ENCODE measurements at places on chromosomes 6 and 20.

GRCh38 chr6:56604186-56604585 lies 38.5 kb downstream of the DST start:
- DNase-seq, result no peak

GRCh38 chr6:125267806-125268523 lies 33.8 kb downstream of the HDDC2 start:
- no peak for DNase-seq

GRCh38 chr20:33609504-33609903 lies 52.6 kb upstream of the C20orf144 start:
- DNase-seq, result no peak

DNA sequence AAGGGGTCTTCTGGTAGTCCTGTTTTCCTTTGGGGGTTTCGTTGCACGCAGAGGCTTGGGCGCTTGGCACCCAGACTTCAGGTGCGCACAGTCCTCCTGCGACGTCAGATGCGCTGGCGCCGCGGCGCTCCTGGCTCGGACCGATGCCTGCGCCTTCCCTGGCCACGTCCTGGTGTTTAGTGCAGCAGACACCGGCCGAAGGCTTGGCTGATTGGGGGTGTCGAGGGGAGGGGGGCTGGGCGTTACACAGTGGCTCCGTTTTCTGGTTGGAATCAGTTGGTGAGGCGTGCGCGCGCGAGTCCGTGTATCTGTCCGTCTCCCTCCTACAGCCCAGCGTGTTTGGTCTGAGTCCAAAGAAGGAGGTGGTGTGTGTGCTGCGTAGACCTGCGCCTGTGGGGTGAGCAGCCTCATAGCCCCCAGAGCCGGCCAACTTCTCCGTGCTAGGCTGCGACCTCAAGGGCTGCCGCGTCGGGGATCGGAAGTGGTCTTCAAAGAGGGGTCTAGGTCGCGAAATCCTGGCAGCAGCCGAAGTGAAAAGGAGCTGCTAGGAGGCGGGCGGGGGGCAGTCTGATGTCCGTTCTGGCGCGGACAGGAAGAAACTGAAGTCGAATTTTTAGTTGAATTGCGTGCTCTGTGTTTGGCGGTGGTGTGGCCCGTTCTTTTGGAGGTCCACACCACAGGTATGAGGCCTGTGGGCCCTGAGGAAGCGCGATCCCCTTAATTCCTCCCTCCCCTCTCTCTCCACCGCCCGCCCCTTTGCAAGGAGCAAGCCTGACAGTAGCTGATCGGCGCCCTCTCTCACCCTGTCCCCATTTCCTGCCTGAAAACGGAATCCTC lies 1.5 kb downstream of the SYNDIG1 start:
- DNase-seq, result no peak

- DNase-seq, result no peak
Measured at GRCh38 chr6:41984623-41985022, 43.0 kb upstream of the CCND3 start.

DNA sequence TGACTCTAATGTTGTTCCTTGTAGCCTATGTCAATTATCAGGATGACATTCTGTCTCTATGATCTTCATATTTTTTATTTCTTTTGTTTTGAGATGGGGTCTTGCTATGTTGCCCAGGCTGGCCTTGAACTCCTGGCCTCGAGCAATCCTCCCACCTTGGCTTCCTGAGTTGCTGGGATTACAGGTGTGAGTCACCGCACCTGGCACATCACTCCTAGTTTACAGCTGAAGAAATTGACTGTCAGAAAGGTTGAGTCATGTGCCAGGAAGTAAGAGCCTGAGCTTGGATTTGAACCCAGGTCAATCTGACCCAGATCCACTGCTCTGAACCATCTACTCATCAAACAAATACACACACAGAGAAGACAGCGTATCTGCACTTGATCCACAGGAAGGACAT lies 14.4 kb downstream of the PPP1R3G start:
- DNase-seq, result peak; percentile 65

DNA sequence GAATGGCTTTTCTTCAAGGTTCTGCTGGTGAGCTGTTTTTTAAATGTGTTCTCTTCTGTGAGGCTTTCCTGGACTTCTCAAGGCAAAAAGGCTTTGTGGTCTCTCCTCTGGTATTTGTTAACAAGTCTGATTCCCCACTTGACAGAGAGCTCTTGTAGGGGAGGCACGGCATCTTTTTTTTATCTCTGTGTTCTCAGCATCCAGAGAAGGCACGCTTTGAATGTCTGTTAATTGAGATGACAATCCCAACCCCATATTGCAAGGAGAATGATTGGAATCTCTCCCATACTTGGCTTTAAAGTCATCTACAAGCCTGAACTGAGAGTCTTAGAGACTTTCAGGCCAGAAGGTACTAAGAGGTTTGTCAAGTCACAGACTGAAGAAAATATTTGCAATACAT lies 22.6 kb downstream of the EDN1 start:
- no peak for DNase-seq

DNA sequence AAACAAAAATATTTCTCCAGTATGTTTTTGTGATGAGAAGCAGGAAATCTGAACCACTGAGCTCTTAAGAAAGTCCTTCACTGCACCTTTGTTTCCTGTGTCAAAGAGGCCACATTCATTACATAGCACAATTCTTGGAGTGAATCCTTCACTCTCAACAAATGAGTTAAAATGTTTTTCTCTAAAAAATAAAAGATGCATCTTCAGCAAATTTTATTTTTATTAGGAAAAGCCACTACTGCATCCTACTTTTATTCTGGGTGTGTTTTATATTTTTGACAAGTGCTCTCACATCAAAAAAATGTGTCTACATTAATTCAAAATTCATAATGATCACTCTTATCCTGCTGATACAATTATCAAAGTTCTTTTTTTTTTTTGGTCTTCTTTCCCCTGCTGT lies 76.3 kb downstream of the PLCB4 start:
- DNase-seq, result no peak

DNA sequence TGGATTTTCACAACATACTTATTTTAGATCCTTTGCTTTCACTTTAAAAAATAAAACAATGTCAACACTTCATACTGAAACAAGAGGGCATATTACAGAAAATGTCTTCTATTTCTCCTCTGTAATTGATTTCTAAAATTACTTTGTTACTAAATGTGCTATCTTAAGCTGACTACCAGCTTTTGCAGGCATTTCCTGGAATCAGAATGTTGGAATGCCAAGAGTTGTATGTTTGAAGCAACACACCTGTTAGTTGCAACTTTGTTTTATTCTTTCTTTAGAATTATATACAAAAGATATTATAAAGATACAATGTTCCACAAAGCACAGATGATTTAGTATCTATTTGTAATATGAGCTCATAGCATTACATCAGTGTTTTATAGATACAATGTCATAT lies 62.5 kb upstream of the TMEM170B start:
- no peak for DNase-seq

GRCh38 chr6:110951008-110951407 lies 7.5 kb upstream of the GTF3C6 start:
- no peak for DNase-seq

DNA sequence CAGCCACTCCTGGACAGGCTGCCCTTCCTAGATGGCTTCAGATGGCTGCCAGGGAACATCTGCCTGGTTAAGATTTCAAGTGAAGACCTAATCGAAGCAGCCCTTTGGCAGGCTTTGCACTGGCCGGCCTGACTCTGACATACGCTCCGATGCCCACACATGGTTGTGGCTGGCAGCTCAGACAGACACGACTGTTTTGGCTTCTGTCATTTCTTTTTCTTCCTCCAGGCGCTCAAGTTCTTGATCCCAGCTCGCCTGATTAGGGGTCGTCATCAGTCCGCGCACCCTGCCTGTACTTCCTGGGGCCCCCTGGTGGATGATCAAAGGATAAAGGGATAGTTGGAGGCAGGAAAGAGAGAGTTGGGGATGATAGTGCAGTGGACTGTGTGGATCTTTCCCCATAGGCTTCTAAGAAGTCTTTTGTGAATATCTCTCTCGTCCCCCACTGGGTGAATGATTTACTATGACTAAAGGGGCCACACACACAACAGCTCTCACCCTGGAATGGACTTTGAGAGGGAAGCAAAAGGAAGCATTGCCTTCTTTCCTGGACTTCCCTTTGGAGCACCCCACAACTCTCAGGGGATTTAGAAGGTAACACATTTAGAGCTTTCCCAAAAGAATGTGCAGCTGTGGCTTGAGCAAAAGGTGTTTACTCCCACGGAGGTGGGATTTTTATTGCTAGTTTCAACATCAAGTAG lies 21.4 kb upstream of the TRAM2 start:
- no peak for DNase-seq

- no peak for DNase-seq
Measured at GRCh38 chr6:111806165-111806547, 67.1 kb downstream of the FYN start.

GRCh38 chr6:48397887-48398286 lies 286.9 kb upstream of the PTCHD4 start:
- DNase-seq, result no peak

DNA sequence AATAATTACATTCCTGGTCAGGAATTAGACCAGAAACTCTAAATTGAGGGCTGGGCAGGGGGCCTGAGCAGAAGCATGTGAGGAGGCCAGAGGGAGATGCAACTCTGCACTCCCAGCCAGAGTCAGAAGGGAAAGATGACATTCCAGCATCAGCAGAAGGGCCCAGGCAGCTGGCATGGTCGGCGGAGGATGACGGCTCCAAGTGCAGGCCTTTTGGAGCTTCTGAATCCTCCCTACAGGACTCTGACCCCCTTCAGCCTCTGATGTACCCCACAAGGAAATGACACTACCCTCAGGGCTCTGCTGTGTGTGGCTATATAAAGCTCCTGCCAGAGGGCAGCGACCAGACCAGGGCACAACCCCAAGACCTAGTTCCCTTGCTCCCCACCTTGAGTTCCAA lies 1.9 kb downstream of the LRFN2 start:
- no peak for DNase-seq

DNA sequence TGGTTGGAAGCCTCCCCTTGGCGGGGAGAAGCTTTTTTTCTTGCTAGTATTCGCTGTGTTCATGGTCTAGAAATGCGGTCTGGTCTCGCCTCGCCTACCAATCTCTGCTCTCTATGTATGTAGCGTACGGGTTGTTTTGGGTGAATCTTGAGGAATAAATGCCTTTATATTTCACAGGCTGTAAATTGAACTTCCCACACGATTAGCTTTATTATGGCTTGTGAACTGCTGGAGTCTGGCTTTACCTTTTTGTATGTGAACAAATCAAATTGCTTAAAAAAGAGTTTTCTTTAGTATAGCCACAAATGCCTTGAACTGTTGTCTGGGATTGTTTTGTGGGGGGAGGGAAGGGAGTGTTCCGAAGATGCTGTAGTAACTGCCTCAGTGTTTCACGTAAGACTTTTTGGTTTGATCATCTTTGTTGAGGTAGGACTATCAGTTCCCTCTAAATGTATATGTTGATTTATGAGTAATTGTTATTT lies 2.2 kb downstream of the INSM1 start:
- DNase-seq, result no peak
